ENCODE measurements at places on chromosomes 7 and 10.

DNA sequence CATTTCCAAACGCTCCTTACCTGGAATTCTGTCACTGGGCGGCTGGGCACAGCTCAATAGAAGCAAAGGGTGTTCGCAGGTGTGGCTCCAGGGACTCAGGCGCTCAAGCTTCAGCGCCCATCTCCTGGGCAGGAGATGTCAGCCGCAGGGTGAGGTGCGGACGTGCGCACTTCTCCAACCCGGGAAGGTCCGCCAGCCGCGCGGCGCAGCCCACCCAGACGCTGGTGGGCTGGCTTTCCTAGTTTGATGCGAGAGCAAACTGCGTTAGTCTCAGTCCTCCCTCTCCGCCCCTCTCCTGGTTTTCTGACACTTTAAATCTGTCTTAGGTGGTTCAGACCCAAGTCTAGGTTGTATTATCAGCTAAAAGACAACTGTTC lies 267 bp downstream of the CALCR start:
- DNase-seq = no peak
- peak overlapping the region; percentile 47 for H3K4me3 ChIP-seq
- H3K27ac ChIP-seq = no peak overlapping the region
- H3K36me3 ChIP-seq = no peaks in the 10 kb centered on the region
- peaks cover 2% of the 10 kb centered on the region for H3K4me1 ChIP-seq

GRCh38 chr7:43295429-43295828 lies 183.0 kb downstream of the HECW1 start:
- H3K4me3 ChIP-seq = no peak overlapping the region
- no peaks in the 10 kb centered on the region for H3K4me1 ChIP-seq
- H3K36me3 ChIP-seq = no peaks in the 10 kb centered on the region
- DNase-seq = no peak

- H3K4me1 ChIP-seq = no peaks in the 10 kb centered on the region
- no peak overlapping the region for H3K27ac ChIP-seq
- no peaks in the 10 kb centered on the region for H3K36me3 ChIP-seq
- no peak overlapping the region for H3K4me3 ChIP-seq
- no peak for DNase-seq
Observed at GRCh38 chr7:159039716-159040115, 105.0 kb downstream of the VIPR2 start.

- H3K36me3 ChIP-seq = no peaks in the 10 kb centered on the region
- DNase-seq = no peak
Observed at GRCh38 chr7:24827027-24827426, 69.8 kb upstream of the GSDME start.

DNA sequence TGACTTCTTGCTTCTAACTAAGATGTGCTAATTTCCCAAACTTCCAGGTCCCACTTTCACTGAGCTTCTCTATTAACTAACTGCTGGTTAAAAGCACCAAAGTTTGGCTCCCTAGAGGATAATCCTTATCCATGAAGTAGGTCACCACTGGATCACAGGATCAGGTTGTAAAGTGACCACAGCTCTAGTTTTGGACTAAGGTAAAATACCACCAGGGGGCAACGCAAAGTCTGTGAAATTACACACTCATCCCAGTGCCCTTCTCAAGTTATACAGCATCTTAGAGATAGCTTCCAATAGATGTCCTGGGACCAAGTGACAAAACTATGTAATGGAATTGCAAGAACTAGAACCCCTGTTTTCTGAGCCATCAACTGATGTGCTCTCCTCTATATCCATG lies 116.4 kb upstream of the ASAH2 start:
- H3K4me1 ChIP-seq = no peaks in the 10 kb centered on the region
- no peak overlapping the region for H3K27ac ChIP-seq
- peak; percentile 64 for DNase-seq
- H3K27me3 ChIP-seq = no peaks in the 10 kb centered on the region
- H3K36me3 ChIP-seq = no peaks in the 10 kb centered on the region

- no peaks in the 10 kb centered on the region for H3K27me3 ChIP-seq
- DNase-seq = no peak
- H3K4me1 ChIP-seq = no peaks in the 10 kb centered on the region
- no peak overlapping the region for H3K27ac ChIP-seq
Observed at GRCh38 chr10:125003901-125004467, 62.1 kb downstream of the ZRANB1 start.

All from cardiac muscle cell (in vitro differentiated cells and primary cell).